Stimulated activated CD4-positive, alpha-beta T cell treated with anti-CD3 and anti-CD28 coated beads, Interleukin-1b, Interleukin-23, amount 100 ng/mL, for 24 hours (primary cell): ENCODE measurements at places on chromosomes 1 and 21.

DNA sequence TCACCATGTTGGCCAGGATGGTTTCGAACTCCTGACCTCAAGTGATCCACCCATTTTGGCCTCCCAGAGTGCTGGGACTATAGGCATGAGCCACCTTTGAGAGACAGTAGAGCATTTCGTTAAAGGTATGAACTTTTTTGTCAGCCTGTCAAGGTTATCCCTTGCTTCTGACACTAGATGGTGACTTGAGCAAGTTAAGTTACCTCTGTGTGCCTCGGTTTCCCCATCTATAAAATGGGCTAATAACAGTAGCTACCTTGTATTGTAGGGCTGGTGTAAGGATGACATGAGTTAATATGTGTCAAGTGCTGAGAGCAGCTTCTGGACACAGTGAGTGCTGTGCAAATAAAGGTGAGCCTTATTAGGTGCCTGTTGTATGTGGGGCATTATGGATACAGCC, 8.8 kb downstream of the TNFRSF8 start:
- no peak for DNase-seq

DNA sequence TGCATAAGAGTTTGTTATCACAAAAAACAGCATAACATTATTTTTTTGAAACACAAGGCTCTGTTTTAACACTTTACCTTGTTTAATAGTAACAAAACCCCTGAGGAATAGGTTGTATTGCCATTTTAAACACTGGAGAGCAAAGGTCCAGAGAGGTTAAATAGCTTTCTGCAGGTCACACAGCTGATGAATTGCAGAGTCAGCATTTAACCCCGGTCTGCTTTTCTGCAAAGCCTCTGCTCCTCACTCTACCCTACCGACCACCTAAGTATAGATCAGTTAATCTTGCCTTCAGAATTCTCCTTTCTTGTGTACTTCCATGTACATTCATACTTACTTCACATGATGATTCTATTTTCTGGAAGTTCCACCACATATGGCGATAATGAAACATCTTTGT, 42.0 kb downstream of the KCNJ15 start:
- no peak for DNase-seq

GRCh38 chr1:201309416-201309815, 26.1 kb downstream of the PKP1 start:
- DNase-seq: peak; percentile 5

DNA sequence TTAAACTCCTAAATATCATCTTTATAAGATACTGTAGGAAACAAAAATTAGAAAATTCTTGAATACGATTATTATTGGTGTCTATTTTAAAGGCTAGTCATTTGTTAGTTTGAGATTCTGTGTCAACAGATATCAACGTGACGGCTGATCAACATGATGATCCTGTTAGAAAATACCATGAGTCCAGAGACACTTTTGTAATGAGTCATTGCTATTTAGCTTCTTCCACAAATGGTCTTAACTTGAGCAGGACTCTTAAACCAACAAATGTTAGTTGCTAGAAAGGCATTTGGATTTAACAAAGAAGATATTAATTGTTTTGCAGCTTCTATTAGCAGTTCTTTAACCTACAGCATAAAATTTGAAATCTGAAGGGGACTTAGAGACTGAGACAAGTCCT, 131.2 kb downstream of the TGFB2 start:
- DNase-seq: no peak

DNA sequence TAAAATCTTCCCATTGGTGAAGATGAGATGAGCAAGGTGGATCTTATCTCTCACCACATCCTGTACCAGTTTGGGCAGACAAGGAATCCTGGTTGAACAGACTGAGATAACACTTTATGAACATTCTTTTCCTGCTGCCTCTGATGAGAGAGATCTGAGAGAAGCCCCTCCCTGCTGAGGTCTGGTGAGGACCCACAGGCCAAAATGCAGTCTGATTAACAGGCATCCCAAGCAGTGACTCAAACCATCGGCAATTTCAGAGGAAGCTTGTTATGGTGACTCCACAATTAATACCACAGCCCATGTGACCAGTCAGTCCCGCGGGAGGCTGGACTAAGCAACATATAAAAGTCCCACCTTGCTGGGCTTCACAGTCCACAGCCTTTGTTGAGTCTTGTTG, at the start of gene PRR9:
PRR9 (plus strand) TSS at position 373 of the 400 bp plus-strand sequence. CDS start 561 bp downstream, outside the sequence.
- no peak for DNase-seq

- no peak for DNase-seq
These were observed 241.6 kb upstream of the DUSP10 start for GRCh38 chr1:221983444-221983843.

GRCh38 chr1:115194506-115194905, 105.2 kb upstream of the TSPAN2 start:
- no peak for DNase-seq

- no peak for DNase-seq
These were observed 78.7 kb downstream of the PTPRC start for GRCh38 chr1:198717510-198717909.

GRCh38 chr21:33825915-33826314, 89.7 kb downstream of the ATP5PO start:
- no peak for DNase-seq

DNA sequence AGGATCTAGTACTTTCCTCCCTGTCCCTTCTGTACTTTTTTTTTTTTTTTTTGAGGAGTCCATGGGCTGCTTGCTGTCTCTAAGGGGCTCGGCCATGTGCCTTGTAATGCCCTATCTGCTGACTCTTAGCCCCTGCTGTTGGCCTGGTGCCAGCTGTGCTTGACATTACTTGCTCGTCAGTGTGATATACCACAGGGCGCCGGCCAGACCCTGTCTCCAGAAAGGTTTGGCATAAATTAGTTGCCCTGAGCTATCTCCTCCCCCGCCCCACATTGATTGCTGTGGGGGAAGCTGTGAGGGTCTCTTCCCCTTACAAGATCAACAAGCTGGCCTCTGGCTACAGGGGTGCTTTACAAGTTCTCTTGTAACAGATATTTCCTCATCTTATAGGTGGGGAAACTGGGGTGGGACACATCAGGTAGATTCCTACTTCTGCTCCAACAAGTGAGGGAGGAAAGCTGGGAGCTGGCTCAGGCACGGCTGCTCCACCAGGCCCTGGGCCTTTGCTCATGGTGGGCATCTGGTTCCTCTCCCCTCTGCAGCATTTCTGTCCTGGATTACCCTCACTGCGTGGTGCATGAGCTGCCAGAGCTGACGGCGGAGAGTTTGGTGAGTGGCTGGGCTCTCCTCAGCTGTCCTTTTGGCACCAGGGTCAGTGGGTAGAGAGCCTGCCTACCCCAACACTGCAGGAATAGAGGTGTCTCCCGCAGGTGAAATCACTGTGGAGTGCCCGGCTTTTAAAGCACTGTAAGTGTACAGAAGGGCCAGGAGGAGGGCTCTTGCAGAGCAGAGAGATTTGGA, 15.6 kb downstream of the STRIP1 start:
- DNase-seq: no peak

DNA sequence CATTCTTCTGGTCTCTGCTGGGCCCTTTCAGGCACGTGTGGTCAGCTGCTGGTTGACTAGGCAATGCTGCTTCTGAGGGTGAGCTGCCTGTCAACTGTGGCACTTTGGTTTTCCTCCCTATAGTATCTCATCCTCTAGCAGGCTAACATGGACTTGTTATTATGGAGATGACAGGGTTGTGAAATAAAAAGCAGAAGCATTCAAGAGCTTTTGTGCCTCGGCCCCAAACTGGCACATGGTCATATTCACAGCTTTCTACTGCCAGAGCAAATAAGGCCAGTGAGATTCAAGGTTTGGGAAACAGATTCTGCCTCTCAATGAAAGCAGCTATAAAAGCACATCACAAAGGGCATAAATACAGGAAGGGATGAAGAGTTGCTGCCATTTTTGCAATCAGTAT, 1.6 kb upstream of the ZNF124 start:
- DNase-seq: no peak

GRCh38 chr1:109762821-109763645, 690 bp downstream of the EPS8L3 start:
- no peak for DNase-seq

GRCh38 chr1:161988413-161988812, 35.3 kb downstream of the OLFML2B start:
- no peak for DNase-seq

DNA sequence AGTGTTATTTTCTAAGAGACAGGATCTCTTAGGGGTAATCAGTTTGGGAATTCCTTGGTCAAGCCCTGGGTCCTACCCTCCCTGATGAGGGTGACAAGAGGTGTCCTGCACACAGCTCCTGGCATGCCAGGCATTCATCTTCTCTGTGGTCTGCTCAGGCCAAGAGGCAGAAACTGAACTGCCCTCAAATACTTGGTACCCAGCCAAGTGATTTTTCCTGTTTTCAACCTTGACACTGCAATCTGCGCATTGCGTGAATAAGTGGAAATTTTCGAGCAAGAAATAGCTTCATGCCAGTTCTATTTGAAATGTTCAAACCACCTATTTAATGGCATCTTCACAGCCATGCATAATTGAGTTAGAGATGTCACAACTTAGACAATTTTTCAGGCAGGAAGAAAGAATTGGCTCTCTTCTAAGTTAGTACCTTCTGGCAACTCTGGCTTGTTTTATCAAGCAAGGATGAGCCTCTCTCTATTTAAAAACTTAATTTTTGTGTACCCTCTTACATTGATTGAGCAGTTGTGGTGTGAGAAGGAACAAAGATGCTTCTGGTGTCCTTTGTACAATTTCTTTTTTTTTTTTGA, 27.0 kb downstream of the DNM3 start:
- no peak for DNase-seq

GRCh38 chr1:211326528-211327345, at the start of gene TRAF5:
TSS of gene TRAF5 (plus strand) at chr1:211326833. CDS start at chr1:211353240, 26,407 bp downstream.
- DNase-seq: no peak

GRCh38 chr1:32981003-32981901, 16.6 kb upstream of the RNF19B start:
- peak; percentile 33 for DNase-seq

DNA sequence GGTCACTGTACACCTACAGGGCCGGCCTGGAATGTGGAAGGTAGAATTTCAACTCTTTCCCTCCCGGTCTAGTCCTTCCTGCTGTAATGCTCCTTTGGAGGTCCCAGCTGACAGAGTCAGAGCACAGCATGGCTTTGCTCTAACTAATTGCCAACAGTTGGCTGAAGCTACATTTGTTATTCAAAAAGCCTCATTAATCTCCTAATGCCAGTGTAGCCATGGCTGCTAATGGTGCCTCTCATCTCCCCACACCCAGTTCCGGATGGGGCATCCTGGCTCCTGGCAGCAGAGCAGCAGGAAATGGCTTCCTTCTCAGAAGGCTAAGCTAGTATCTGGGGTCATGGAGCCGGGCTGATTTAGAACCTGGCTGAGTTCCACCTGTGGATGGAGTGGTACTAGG, 18.7 kb upstream of the CAMK1G start:
- DNase-seq: no peak

GRCh38 chr1:113178522-113178921, 105.5 kb downstream of the LRIG2 start:
- DNase-seq: no peak

GRCh38 chr1:52239708-52240001, 97.8 kb downstream of the ZFYVE9 start:
- DNase-seq: no peak

GRCh38 chr1:234212764-234213657, 160.2 kb upstream of the COA6 start:
- no peak for DNase-seq

DNA sequence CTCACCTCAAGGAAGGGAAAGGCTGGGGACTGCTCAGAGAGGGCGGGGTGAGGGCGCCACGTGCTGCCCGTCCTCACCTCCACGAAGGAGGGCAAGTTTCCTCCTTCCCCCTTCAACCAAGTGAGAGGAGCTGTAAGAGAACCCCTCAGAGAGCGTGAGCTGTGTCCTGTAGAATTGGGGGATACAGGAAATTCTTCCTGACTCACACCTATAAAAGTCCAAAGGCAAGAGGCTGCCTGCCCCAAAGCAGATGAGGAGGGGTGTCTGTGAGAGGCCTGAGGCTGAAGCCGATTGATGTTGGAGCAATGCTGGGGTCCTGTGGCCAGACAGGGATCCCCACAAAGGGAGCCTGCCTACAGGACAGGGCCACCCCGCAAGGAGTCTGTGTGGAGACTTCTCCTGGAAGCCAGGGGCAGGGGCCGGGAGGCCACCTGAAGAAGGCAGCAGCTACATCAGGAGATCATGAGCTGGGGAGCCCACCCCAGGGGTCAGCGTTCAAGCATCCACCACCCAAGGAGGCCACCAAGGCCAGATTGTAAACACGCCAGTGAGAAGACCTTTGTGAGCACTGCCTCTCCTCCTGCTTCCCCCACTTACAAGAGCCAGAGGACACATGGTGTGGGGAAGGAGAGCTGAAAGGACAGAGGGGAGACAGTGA, 27.7 kb downstream of the S100A6 start:
- DNase-seq: no peak

- no peak for DNase-seq
These were observed 72.6 kb downstream of the TENT5C start for GRCh38 chr1:117678246-117678977.

DNA sequence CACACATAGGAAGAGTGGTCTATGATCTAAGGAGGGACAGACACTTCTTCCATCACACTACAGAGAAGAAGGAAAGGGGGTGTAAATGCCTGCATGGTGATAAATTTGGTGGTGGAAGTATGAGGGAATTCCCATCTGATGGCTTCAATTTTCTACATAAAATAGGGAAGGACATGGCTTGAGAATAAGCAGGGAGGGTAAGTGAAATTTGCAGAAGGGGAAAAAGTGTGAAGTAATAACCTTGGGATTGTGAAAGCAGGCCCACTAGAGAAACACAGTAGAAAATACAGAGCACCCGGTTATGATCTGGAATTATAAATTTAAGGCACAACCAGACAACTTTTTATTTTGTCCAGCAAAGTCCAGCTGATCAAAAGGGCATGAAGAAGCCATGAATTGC, 22.7 kb upstream of the HIVEP3 start:
- no peak for DNase-seq

GRCh38 chr1:161728376-161729226, 7.3 kb downstream of the FCRLB start:
- no peak for DNase-seq

GRCh38 chr21:33229784-33230544, at the start of gene IFNAR2:
TSS of gene IFNAR2 (plus strand) at chr21:33229938. CDS start at chr21:33241923, 11,985 bp downstream.
- peak; percentile 66 for DNase-seq

DNA sequence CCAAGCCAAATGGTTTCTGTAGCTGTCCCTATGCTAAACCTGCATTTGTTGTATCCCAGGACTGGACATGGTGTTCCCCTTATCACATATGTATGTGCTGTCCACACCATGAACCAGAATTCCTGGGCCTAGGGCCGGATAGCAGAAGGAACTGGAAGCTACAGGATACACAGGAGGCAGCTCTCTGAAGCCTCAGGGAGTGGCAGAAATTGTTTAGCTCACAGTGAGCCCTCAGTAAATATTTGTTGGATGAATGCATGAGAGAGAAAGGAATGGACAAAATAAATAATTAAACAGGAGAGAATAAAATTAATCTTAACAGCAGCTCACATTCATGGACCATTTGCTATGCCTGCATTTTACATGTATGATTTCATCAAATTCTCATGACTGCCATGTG, 2.1 kb downstream of the NIPAL3 start:
- DNase-seq: no peak

GRCh38 chr1:223709598-223709997, 2.7 kb upstream of the CAPN2 start:
- DNase-seq: no peak
